Skeletal muscle cell (primary cell): ENCODE measurements at places on chromosomes 3 and 15.

GRCh38 chr3:129162729-129163579 lies 2.1 kb upstream of the ISY1 start:
- DNase-seq = no peak

DNA sequence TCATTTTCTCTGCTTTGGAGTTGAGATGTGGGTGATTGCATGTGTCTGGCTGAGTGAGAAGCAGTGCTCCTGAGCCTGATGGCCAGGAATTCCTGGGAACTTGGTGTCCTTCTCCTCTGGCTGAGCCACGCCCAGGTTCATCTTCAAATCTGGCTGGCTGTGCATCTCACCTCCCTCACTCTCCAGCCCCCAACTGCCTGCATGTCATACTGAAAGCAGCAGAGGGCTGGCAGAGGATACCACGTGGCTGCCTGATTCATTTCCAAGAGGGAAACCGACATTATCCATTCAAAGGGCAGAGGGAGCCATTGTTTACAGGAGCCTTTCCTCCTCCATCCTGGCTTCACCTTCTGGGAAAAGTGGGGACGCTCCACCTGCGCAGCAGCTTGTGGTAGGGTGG lies 57.4 kb downstream of the ABHD5 start:
- DNase-seq = no peak

DNA sequence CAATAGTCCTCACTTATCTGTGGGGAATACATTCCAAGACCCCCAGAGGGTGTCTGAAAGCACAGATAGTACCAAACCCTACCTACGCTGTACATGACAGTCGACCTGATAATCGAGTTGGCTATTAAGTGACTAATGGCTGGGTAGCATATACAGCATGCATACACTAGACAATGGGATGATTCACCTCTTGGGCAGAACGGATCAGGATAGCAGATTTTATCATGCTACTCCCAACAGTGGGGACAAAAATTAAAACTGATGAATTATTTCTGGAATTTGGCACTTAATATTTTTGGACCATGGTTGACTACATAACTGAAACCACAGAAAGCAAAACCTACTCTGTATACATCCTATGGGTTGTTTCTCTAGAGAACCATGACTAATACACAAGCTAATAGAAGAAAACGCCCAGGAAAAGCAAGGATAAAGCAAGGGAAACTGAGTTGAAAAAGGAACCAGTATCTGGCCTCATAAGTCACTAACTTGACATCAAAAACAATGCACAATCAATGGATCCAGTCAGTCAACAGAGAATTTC lies 15.5 kb downstream of the ATG3 start:
- DNase-seq = no peak

DNA sequence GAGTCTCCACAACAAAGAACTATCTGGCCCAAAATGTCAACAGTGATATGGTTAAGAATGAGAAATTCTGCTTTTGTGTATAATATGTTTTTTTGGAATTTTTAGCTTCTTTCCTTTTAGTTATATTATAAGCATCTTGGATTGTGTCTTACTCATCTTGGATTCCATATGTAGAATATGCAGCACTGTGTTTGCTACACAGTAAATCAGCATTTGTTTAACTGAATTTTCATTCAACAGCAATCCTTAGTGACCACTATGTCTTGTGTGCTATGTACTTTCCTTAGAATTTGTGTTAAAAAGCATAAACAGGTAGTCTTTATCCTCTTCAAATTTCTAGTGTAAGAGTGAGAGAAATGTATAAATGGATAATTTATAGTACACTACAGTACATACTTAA lies 18.2 kb upstream of the TMEM207 start:
- no peak for DNase-seq

DNA sequence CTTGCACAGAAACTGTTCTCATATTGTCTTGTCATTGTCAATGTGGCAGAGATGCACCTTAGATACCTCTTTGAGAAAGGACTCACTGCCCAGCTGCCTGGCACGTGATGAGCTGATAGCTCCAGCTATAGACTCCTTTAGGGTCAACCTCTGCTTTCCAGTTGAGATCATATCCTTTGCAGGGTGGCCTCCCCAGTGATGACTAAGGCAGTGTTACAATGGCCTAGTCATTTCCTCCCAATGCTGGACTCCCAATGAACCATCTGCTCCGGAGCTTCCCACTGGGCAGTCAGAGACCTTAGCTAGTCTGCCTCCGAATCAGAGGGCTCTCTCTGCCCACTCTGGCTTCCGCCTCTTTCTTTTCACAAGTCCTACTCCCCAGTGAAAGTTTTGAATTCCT lies 79.5 kb downstream of the CHRD start:
- DNase-seq = no peak

- DNase-seq = no peak
Measured at GRCh38 chr3:16547561-16548357, 34.3 kb upstream of the RFTN1 start.
